ENCODE measurements at places on chromosomes 6 and 20. TPM values are rescaled to one million over a fixed set of nuclear protein-coding genes. Genes with fewer than 3 reads are reported as not detected.

- DNase-seq = peak; percentile 21
Measured at GRCh38 chr20:11553603-11554002, 364.1 kb upstream of the BTBD3 start.

DNA sequence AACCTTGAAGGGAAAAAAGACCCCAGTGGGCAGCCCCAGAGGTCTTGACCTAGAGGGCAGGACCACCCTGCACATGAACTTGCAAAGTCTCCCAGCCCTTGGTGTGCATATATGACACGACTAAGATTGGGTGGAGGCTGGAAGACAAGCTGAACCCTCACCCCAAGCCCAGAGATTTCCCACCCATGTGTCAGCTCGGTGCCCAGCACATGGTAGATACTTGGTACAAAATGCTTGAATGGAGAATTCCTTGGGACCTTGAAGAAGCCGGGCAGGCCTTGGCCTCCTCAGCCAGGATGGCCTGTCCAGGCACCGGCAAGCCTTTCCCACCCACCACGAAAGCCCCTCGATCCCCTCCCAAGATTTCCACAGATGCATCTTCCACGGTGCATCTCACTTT lies 50.6 kb downstream of the BPIFB1 start:
- no peak for DNase-seq

- DNase-seq = no peak
Measured at GRCh38 chr6:152836523-152836922, 85.9 kb downstream of the VIP start.

GRCh38 chr6:18155864-18156421 lies 721 bp downstream of the KDM1B start:
- DNase-seq = peak; percentile 93

- DNase-seq = peak; percentile 2
Measured at GRCh38 chr6:109303640-109304283, 78.5 kb downstream of the CD164 start.

DNA sequence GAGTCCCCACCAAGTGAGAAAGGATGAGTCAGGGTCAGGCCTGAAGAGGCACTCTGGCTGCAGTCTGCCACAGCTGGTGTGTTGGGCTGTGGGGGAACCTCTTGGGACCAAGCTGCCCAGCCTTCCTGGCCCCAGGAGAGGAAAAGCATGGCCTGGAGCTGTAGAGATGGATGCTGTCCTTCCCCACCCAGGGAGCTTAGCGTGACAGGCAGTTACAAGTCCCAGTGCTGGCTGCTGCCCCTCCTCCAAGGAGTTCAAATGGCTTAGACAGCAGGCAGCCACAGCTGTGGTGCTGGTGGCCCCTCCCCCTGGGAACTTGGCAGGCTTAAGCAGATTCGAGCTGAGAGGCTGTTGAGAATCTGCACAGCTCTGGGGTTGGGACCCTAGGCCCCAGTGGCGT lies 253.2 kb downstream of the PLCB1 start:
- no peak for DNase-seq

DNA sequence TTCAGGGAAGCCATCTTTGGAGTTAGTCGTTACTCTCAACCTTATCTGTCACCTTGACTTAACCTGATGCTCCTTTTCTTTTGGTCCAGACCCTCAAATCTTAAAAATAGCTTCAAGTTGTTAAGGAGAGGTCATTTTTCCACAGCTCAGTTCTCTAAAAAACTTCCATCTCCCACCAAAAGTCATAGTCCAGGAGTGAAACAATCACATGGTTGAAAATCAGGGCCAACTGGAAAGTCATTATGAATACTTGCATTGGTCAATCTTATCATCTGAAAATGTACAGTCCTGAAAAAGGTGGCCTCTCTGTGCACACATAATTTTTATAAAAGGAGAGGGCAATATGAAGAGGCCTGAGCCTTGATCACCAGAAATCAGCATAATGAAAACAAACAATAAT lies 195.7 kb downstream of the BCAS1 start:
- DNase-seq = no peak

DNA sequence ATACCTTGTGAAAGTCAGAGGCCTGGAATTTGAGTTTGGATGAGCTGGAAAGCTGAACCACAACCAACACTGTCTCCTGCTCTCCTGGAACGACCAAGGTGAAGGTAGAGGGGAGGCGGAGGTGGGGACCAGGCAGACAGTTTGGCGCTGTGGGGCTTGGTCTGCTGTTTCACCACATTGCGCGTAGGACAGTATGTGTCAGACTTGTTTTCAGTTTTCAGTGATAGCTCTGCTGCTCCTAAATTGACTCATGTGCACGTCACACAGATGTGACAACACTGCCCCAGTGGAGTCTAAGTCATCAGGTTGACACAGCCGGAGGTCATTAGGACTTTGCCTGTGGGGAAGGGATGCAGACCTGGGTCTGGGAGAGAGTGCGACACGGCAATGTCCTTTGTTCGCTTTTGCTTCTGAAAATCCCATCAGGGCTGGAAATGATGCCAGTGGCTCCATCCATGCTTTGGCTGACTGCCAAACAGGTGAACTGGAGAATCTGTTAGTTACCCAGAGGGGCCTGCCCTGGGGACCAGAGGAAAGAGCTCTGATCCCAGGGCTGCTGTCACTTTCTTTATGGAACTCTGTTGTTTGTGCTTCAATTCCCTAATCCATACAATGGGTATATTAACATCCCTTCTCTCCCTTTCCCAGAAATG lies 255.5 kb downstream of the CDC5L start:
- peak; percentile 21 for DNase-seq

GRCh38 chr6:152634773-152635172 lies 2.4 kb downstream of the SYNE1 start:
- no peak for DNase-seq

DNA sequence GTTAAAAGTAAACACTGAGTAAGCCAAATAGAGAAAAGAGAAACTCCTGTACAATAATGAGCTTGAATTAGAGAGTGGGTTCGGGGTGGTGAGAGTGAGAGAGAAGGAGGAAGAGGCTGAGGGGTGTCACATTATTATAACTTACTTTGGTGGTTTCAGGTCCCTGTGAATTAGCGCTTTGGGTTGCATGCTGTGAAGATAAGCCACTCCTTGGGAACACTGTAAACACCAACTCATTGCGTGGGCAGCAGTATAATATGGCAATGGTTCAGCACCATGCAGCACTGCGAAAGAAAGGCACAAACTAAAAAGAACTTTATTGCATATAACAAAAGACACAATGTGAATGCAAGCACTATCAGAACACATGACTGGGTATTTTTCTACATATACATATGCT lies 26.9 kb downstream of the MAP3K7 start:
- DNase-seq = no peak

GRCh38 chr6:74585753-74586152 lies 620.1 kb downstream of the COL12A1 start:
- peak; percentile 39 for DNase-seq

DNA sequence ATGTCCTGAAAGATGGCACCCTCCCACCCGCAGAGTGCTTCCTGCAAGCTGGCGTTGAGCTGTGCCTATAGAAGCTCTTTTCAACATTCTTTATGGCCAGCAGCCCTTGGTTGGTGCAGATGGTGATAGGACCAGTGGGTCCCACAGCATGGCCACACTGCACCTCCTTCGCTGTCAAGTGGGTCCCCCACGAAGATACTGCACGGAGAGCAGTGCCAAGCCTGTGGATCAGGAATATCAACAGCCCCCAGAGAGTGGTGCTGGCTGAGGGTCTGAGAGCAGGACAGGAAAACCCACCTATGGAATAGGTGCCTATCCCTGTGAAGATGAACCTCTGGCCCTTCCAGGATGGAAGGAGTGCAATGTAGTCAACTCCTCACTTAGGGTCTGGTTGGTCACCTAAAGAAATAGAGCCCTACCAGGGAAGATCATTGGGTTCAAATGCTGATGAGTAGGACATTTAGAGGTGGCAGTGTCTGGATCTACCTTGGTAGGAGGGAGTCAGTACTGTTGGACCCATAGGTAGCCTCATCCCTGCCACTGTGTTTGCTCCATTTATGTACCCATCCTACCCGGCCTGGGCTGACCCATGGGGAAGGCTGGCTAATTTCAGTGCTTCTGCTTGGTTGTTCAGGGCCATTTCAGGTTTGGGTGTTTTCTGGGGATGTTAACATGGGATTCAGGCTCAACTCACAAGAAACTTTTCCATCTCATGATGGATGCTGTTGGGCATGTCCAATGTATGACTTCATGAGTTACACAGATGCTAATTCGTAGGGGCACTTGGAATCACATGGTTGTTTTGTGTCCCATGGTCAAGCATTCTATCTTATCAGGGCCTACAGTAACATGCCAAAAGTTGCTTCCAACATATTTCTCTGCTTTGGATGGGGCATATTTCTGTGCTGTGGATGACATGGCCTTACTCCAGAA lies 33.4 kb upstream of the MICB start:
- no peak for DNase-seq

DNA sequence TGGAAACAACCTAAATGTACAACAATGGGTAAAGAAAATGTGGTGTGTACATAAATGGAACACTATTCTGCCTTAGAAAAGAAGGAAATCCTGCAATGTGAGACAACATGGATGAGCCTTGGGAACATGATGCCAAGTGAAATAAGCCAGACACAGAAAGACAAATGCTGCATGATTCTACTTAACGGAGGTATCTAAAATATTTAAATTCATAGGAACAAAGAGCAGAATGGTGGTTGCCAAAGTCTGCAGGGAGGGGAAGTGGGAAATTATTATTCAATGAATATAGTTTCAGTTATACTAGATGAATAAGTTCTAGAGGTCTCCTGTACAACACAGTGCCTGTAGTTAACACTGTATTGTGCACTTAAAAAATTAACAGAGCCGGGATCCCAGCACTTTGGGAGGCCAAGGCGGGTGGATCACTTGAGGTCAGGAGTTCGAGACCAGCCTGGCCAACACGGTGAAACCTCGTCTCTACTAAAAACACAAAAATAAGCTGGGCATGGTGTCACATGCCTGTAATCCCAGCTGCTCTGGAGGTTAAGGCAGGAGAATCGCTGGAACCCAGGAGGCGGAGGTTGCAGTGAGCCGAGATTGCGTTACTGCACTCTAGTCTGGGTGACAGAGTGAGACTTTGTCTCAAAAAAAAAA lies 71.4 kb upstream of the SNX9 start:
- DNase-seq = no peak

- DNase-seq = no peak
Measured at GRCh38 chr6:147624946-147625515, 116.5 kb downstream of the SAMD5 start.

Gene COL19A1
- 0.17 TPM for total RNA-seq

Gene PROKR2
- total RNA-seq = not detected

Gene DDX43
- total RNA-seq = not detected

Gene CLDN20
- total RNA-seq = 0.26 TPM

Gene TSHZ2
- 11.5 TPM for total RNA-seq

Gene NFATC2
- under 0.01 TPM for total RNA-seq

Gene KIF25
- total RNA-seq = not detected

Measured in mammary epithelial cell (primary cell).